ENCODE measurements at places on chromosomes 2 and 18. TPM values are rescaled to one million over a fixed set of nuclear protein-coding genes. Genes with fewer than 3 reads are reported as not detected.

RELCH gene
- 28.9 TPM for total RNA-seq

GRCh38 chr2:105055613-105056012 is 17.7 kb downstream of the MRPS9 start:
- no peak for DNase-seq

IL18RAP gene
- 0.80 TPM for total RNA-seq

DNA sequence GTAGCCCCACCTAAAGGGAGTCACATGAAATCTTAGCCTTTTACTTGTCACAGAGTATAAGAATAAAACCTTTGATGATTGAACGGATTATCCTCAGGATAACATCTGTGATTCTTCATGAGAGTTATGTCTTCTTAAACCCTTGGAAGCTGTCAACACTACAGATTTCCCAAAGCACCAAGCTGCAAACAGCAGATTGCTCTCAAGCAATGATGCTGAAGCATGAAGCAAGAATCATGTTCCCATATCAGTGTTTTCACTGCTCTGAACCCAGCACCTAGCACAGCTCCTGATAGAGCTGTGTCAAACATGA is 47.6 kb upstream of the CELF4 start:
- DNase-seq, result no peak

DNA sequence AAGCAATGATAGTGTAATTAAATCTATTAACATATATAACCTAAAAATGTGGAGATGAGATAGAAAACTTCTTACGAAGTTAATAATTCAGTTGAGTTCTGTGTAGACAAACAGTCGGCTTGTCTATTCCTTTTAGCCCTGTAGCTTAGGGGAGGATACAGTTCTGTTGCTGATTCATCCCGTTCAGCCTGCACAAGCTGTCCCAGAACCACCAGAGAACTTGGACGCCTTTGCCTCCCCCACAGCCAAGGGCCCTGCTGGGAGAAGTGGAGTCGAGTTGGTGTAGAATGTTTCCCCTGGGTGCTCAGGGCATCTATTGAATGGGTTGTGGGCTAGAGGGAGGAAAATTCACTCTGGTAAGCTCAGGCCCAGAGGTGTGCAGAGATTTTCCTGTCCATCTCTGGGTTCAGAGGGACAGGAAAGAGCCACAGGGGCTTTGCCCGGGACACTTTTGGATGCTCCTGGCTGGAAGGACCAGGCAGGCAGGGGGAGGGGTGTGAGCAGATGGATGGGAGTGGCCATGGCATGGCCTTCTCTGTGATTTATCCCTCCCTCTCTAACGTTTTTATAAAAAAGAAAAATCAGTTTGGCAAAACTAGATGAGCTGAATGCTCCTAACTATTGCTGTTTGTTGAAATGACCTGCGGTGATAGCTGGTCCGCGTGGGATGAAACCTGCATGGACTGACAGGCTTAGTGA is 42.8 kb upstream of the GALR1 start:
- DNase-seq, result no peak

DNA sequence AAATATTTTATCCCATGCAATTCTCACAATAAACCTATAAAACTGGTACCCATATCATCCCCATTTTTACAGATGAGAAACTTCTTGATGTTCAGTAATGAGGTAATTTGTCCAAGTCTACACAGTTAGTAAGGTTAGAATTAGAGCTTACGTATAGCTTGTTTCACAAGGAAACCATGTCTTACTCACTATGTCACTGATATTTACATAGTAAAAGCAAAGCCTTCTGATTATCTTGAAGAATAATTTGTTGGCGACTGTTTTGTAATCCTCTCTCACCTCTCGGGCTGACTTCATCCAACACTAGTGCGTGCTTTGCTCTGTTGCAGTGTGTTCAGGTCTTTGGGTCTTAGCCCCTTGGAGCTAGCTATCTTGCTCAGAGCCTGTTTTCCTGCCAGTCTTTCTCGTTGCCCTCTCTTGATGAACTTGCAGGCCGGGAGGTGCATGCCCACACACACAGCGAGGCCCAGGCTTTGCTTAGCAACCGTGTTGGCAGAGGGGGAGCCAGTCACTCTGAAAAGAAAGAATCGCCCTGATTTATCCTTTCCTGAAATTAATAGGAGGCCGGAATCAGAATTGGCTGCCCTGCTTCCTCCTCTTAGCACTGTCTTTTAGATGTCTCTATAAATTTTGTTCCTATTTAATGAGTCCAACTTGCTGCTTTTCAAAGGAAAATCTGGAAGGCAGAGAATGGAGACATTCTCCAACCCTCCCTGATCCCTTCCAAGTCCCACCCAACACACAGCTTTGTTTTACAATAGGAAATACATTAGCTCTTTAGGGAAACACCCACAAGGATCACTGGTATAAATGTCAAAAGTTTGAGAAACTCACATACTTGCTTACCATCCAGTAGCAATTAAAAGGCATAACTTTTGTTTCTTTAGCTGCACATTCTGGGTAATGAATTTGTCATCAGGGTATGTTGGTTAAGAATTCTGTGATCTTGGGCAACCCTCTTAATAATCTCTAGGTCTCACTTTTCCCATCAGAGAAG is 97.6 kb upstream of the SEC11C start:
- no peak for DNase-seq

DNA sequence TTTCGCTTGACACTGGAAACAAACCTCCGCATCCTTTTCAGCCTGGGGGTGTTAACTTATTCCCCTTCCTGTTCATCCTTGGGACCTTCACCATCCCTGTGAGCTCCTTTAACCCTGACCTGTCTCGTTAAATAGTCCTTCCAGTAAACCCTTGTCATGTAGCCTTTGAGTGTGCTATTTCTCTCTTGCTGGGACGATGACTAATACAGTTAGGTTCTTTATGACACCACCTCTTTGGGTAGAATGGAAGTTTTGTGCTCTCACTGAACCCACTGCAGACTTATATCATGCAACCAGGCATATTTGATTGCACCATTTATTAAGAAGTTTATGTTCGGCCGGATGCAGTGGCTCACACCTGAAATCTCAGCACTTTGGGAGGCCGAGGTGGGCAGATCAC is 40.5 kb upstream of the GAREM1 start:
- no peak for DNase-seq

DNA sequence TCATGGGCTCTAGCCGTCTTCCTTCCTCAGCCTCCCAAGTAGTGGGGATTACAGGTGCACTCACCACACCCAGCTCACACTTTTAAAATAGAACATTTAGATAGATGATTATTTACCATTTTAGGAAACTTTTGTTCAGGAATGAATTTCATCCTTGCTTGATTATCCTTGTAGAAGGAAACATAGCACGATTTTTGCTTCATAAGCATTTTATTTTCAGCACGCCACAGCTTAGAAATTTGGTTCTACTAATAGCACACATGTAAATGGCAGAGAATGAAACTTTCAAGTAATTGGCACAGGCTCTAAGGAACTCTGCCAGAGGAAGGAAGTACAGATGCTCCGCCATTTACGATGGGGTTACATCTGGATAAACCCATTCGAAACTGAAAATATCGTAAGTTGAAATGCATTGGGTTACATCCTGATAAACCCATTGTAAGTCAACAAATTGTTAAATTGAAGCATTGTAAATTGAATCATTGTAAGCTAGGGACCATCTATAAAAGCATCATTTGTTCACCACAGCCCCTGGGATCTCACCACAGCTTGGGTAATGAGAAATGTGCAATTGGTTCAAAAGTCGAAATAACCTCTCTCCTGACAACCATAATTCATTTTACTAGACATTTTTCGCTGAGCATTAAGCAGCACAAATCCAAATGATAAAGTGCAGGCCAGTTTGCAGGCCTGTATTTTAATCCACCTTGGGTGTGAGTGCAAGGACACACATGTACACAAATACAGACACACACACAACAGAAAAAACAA is 33.2 kb downstream of the FRZB start:
- no peak for DNase-seq

DNA sequence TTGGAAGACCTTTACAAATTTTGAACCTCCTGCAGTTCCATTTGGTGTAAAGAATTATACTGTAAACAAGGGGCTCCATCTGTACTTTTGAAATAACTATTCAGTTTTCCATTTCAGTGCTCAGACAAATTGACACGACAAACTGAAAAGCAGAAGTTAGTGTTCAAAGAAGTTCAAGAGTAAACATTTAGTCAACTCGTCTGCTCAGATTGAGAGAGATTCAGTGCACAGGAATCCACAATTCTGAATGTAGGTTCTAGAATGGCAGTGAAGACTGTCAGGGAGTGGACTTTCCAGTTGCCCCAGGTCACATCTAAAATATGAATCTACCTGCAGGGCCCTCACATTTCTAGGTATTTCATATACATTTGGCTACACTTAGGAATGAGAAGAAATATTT is 322.3 kb upstream of the TCF4 start:
- no peak for DNase-seq

KYNU gene
- total RNA-seq, result 13.8 TPM

DNA sequence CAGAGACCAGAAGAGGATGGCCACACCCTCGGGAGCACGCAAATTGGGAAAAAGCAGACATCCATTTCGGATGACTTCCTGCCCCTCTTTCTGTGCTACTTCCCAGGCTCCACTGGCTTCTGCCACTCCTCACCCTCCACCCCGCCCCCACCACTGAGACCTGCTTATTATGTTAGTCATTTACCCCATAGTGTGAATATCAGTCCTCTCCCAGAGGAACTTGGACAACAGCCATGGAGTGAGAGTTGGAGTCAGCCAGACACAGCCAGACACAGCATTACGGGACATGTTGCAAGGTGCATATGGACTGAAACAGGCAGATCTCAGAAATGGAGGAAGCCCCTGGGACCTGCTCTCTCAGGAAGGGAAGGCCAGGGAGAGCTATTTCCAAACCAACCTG is 51.8 kb downstream of the CTIF start:
- no peak for DNase-seq

DNA sequence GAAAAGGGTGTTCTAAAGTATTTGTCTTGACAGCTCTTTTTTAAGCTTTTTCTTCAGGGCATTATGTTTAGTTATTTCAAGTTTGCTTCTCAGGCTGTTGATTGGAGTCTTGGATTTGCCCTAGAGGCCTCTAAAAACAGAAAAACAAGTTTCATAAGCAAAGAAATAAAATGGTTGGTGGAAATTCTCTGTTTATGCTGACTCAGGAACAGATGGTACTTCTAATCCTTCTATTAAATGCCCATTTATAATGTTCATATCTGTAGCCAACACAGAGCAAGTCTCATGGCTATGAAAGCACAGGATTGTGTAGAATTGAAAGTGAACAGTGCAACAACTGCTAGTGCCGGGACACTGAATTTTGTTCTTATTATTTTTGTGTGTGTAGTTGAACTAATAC is 60.4 kb downstream of the KCNJ3 start:
- no peak for DNase-seq

DNA sequence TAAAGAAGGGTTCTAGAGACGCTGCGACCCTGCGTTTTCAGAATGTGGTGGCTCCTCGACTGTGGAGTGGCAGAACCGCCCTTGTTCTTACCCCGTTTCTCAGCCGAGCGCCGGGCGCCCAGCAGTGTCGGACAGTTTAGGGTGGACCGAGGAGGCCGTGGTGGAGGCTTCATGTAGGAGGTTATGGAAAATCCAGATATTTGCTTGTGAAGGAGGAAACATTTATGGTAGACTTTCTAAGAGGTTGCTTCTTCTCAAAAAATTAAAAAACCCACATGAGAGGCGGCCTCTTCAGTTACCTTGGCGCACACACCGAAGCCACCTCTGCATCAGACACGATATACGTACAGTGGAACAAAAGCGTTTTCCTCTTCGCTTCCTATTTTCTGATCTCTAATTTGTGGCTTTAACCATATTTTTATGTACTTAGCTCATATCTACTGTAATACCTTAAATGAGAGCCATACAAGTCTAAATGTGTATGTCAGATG is 120.8 kb downstream of the NFATC1 start:
- no peak for DNase-seq

CTLA4 gene
- total RNA-seq, result not detected

DNA sequence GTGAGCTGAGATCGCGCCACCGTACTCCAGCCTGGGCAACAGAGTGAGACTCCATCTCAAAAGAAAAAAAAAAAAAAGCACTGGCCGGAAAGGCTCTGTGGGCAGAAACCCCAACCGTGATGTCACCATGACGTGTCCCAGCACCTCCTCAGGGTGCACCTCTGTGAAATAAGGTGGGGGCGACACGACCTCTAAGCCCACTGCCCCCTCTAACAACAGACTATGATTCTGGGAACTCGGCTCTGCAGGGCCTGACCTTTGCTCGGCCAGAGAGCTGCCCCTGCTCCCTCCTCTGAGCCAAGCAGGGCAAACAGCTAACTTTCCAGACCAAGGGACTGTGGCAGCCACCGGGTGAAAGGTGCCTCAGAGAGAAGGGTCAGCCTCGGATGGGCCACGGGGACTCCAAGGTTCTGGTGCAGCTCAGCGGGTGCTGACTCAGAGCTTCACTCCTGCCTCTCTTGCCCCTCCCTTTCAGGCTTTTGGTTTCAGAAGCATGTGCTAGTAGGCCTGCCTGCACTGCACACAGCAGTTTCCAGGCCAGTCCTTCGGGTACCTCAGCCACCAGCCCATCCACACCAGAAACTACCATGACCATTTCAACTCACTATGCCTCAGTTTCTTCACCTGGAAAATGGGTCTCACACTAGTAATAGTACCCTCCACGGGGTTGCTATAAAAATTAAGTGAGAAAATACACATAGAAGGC is 8.0 kb downstream of the TMBIM1 start:
- peak; percentile 83 for DNase-seq

- DNase-seq, result peak; percentile 5
Observed at GRCh38 chr2:63424329-63425078, 163.8 kb downstream of the WDPCP start.

- DNase-seq, result no peak
Observed at GRCh38 chr2:84450288-84451227, 8.5 kb downstream of the SUCLG1 start.

TMEM37 gene
- 52.6 TPM for total RNA-seq

GRCh38 chr2:151922845-151923666 is 94.8 kb upstream of the ARL5A start:
- peak; percentile 52 for DNase-seq

DNA sequence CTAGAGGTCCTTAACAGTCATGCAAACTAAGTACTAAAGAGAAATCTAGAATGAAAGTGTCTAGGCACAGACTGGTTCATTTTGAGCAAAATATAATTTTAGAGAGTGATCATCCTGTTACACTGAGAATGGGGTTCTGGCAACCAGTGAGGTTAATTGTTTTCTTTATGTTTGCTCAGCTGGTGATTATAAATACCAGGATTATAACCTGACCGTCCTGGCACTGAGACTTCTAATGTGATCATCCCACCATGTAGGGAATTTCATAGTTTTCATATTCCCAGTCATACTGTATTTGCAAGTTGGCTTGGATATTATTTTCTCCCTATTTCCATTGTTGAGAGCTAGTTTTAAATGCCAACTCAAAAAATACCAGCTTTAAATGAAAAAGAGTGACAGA is 852.5 kb upstream of the LRATD1 start:
- no peak for DNase-seq

- no peak for DNase-seq
Observed at GRCh38 chr2:201148434-201148990, 32.5 kb downstream of the CFLAR start.

ATF2 gene
- 52.1 TPM for total RNA-seq
